ENCODE measurements at places on chromosomes 3 and 15. TPM values are rescaled to one million over a fixed set of nuclear protein-coding genes. Genes with fewer than 3 reads are reported as not detected.

SI gene
- not detected for total RNA-seq

DUOX1 gene
- total RNA-seq: 1.4 TPM

DNA sequence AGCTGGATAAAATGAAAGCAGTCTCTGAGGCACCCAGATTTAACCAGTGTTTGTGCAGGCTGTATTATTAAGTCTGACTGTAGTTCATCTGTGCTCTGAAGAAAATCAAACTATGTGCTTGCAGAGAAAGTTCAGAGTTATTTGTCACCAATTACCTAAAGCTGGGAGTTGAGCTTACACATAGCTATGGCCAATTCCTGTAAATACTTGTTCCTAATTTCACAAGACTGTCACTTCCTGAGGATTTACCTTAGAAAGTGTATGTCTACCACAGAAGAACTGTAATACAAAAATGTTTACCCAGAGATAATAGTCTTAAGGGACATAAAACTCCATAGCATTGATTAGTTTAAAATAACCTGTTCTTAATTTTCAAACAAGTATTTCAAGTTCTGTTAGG, 628.4 kb upstream of the TGFBR2 start:
- DNase-seq: no peak

DNA sequence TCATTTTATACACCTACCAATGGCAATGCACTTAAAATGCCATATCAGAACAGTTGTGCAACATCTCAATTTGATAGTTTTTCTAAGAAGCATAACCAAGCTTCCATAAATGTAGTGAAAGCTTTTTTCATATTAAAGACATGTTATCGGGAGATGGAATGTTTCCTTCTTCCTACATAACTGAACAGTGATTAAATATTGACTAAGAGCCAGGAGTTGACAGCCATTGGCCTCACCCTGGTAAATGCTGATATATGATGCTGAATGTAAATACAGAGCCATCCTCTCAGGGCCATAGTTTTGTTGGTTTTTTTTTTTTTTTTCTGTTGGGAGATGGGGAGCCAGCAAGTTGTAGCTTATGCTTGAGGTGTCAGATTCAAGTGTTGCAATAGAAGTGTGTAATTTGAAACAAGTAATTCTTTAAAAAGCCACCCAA, 203.3 kb upstream of the IL12A start:
- no peak for DNase-seq

- DNase-seq: no peak
Measured at GRCh38 chr3:58251631-58252035, 14.0 kb downstream of the ABHD6 start.

DNA sequence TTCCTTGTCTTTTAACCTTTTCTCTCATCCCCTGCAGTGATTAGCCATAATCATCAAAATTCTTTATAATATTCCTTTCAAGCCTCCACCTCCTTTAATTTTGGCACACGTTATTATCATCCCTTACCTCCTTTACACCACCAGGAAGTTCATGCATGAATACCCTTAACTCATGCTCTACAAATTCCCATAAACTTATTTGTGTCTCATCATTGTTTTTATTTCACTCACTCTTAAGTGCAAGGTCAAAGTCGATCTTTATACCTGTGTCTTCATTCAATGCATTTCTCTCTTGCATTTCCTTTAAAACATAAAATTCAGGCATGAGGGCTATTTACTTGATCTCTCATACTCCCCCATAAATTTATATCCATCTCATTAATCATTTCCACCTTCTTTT, 1064.6 kb upstream of the CADM2 start:
- DNase-seq: no peak

DNA sequence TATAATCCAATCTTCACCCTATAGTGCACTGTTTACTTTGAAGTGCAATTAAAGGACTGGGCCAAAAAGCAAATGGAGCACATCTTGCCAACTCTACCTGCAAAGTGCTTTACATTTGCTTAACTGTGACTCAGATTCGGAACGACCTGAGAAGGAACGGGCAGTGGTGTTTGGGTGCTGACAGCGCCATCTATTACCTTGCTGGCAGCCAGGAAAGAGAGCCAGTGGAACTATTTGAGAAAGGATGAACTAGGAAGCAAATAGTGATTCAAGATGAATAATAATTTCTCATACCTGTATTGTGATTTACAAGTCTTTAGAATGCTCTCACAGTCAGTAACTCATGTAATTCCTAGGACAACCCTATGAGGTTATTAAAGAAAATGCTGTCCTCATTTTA, 312.9 kb downstream of the PDCD6IP start:
- no peak for DNase-seq

Measured in omental fat pad (tissue), 4 donors.